Dermis lymphatic vessel endothelial cell (primary cell): ENCODE measurements at places on chromosomes 1 and 21. TPM values are rescaled to one million over a fixed set of nuclear protein-coding genes. Genes with fewer than 3 reads are reported as not detected.

The CGN gene
- 0.11 and 0.26 TPM in 2 replicates for total RNA-seq

The TBX15 gene
- total RNA-seq = 0.11 and 1.0 TPM in 2 replicates

The TTC39A gene
- total RNA-seq = 2.9 and 3.0 TPM in 2 replicates

The AMY1A gene
- total RNA-seq = not detected in 2 replicates

The ZMYND12 gene
- total RNA-seq = 0.43 and 0.60 TPM in 2 replicates

The ZBTB17 gene
- 29.9 and 34.4 TPM in 2 replicates for total RNA-seq

The TPTE gene
- total RNA-seq = not detected in 2 replicates

The SPRR5 gene
- total RNA-seq = not detected in 2 replicates

The NR5A2 gene
- 1.8 and 2.5 TPM in 2 replicates for total RNA-seq
